GM04504 (cell line): ENCODE measurements at places on chromosomes 4 and X.

GRCh38 chr4:170386971-170387370, 297.2 kb upstream of the AADAT start:
- DNase-seq = peak; percentile 53

GRCh38 chrX:40318801-40319200, 221.0 kb upstream of the BCOR start:
- DNase-seq = no peak

GRCh38 chr4:181566490-181566889, 676.7 kb upstream of the TENM3 start:
- DNase-seq = peak; percentile 33

GRCh38 chrX:11420851-11421250, 127.6 kb downstream of the AMELX start:
- DNase-seq = no peak

- no peak for DNase-seq
Measured at GRCh38 chr4:45100956-45101818, 374.8 kb upstream of the GNPDA2 start.

- no peak for DNase-seq
Measured at GRCh38 chr4:99711657-99712056, 54.0 kb upstream of the C4orf54 start.

- no peak for DNase-seq
Measured at GRCh38 chr4:117889978-117890377, 144.3 kb upstream of the NDST3 start.

DNA sequence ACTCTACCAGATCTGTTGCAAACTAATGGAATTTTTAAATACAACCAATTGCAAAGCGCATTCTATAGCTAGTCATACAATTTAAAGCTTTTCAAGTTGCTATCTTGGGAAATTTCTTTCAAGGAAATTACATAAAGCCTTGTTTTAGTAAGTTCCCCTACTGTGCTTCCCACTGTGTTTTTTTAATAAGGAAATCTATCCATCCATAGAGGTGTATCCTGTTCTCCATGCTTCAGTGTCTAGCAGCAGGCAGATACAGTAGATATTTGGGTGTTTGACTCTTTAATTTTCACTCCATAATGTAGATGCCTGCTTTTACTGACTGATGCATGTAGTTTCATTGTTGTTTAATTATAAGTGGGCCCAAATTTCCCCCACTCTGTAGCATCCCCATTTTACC, 171.6 kb upstream of the POU3F4 start:
- DNase-seq = no peak

DNA sequence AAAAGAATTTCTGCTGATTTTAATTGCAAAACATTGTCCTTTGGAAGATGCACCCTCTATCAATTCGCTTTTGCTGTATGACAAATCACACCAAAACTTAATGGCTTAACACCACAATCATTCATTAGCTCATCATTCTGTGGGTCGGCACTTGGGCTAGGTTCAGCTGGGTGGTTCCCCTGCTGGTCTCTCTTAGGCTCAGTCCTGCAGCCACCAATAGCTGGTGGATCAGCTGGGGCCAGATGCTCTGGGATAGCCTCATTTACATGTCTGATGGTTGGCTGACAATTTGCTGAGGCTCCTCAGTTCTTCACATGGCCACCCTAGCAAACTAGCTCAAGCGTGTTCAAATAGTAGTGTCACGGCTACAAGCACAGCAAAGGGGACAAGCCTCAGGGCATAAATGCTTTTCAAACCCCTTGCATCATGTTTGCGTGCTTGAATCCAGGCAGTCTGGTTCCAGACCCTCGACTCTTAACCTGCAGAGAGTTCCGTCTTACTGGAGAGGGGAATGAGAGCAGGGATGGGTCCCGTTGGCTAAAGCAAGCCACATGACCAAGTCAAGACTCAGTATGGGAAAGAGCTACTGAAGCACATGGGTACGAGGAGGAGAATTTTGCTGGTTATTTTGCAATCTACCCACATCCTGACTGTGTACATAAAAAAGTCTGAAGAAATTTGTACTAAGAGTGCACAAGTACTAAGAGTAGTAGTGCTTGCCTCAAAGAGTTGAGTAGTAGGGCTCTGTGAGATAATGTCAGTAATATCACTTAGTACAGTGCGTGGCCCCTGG, 7.5 kb upstream of the ACSL1 start:
- no peak for DNase-seq

- no peak for DNase-seq
Measured at GRCh38 chrX:9682456-9682855, 83.2 kb downstream of the GPR143 start.

DNA sequence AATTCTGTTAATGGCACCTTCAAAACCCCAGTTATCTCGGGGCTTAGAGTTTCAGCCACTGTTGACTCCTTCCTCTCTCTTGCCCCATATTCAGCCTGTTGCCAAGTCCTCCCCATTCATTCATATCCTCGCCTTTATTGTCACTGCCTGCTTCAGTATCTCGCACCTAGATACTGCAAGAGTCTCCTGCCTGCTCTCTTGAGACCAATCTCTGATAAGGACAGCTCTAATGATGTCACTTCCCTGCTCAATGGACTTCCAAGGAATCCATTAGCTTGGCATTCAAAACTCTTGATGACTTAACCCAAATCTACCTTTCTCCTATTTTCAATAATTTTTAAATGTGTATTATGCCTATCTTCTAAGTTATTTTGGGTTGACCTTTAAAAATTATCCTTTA, 1.1 kb upstream of the UBE2A start:
- DNase-seq = no peak

DNA sequence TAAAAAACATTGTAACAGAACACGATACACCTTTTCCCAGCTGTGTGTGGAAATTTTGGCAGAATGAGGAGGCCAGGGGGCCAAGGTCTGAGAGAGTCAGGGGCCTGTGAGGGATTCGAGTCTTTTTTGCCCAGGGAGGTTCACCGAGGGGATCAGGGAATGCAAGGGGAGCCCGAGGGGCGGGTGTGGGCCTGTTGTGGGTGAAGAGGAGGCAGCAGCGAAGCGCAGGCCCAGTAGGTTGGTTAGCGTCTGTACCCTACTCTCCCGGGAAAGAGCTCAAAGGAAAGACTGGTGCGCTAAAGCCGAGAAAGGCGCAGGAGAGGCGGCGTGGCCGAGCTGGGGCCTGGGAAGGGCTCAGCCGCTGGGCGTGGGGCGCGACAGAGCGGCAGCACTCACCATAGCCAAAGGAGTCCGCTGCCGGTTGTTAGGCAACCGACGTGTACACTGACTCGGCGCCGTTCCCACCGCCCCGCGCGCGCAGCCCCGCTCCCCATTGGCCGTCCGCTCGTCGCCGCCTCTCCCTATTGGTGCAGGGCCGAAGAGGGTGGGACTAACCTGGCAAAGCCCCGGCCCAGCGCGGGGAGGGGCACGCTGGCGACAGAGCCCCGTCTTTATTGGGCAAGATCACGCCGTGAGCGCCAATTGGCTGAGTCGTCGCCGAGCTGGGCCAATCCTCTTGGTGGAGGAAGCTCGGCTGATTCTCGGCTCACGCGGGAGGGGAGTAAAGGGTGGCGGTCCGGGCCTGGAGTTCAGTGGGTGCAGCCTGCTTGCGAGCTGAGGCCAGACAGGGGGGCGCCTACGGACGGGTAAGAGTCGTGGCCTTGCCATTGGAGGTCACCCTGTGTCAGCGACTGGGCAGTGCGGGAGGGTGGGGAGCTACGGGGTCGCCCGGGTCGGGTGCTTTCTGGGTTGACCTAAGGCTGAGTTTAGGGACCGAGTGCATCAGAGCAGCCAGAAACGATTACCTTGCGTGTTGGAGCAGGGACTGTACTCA, at the start of the genes CETN2 and NSDHL:
TSS of gene CETN2 (minus strand) at position 446 of the 994 bp plus-strand sequence. CDS start at position 399, 47 bp downstream.
TSS of gene NSDHL (plus strand) at position 752 of the 994 bp plus-strand sequence. CDS start 15,262 bp downstream, outside the sequence.
- peak; percentile 90 for DNase-seq

DNA sequence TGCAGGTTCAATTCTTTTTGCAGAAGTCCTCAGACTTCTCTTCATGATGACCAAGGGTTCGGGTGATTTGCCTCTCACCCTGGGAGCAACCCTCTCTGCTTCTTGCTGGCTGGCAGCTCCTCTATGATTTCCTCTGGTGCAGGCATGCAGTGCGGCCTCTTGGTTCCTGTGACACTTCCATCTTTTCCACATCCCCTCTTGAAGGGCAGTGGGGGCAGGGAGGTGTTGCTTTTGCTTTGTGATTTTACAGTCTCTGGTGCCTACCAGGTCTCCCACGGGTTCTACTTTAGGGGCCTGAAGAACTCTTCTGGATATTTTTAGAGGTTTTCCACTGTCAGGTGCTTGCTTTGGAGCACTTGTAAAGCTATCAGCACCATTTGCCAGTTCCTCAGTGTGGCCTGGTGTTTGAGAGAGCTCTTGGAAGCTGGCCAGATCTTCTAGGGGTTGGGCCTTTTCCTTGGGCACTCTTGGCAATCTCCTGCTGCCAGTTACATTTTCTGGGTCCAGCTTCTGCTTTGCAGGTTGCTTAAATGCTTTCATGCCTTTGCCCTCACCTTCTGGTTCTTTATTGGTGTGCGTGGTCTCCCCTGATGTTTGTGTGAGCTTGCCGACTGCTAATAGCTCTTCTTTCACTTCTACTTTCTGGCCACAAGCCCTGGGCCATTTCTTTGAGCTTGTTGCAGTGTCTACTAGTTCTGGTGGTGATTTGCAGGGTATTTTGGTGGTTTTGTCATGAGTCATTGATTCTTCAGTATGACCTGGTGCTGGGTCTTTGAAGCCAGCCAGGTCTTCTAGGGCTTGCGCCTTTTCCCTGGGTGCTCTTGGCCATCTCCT, 11.5 kb upstream of the CHST7 start:
- DNase-seq = no peak

DNA sequence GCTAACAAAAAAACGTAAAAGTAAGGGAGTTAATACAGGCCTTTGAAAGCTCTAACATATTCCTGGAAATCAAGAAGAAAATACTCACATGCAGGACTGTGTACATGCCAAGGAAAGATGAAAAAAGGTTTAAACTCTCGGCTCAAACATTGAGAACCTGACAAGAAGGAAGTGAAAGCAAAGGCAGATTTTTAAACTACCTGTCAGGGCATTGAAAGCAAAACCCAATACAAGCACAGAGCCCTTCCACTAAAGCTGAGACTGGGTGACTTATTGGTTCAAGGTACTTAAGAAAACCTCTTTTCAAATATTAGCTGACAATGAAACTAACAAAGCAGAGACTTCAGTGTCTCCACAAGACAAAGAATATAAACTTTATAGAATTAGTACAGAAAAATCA, 313.0 kb upstream of the GRID2 start:
- DNase-seq = no peak
